ENCODE measurements at places on chromosomes 5 and 9.

- no peak for DNase-seq
Measured at GRCh38 chr5:95327211-95327610, 42.3 kb upstream of the MCTP1 start.

DNA sequence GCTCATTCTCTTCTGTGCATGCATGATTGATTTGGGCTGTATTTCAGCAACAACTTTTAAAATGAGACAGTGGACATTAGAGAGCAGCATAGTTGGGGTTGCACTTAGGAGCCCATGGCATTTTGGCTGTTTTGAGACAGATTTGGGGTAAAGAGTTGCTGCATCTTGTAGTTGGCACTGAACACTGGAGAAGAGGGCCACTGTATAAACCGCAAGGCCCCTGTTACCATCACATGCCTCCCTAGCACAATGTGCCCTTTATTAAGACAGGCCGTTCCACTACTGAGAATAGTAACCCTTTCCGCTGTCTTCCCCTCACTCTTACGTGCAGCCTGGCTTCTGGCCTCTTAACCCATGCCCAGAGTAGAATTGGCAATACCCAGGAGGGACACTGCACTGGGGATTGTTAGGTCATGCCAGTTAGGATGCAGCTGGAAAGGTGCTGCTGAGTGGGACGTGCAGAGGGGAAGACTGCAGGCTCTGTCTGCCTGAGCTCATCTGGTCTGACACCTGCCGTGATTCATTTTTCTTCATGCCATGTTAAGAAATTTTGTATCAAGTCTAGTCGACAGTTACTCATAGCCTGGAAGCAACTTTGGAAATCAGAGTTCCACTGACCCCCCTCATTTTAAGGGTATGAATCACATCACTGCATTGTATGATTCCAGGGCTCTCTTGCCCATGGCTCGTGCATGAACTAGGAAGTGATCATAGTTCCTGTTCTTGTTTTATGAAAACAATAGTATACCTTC is 146.9 kb upstream of the DMRT1 start:
- peak; percentile 91 for DNase-seq

GRCh38 chr5:126488443-126489065 is 65.3 kb downstream of the GRAMD2B start:
- DNase-seq: no peak

DNA sequence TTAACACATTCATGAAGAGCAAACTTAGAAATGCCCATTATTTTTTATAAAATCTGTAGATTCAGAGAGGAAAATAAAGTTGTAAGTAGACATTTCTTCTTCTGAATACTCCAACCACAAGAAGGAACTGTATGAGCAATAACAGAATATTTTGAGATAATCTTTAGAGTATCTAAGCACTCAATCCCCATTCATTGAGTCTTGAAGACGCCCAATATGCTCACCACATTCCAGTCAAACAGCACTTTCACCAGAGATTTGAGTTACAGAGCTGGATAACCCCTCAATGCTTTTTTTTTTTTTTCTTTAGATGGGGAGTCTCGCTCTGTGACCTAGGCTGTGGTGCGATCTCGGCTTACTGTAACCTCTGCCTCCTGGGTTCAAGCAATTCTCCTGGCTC is 14.7 kb upstream of the RIC1 start:
- DNase-seq: no peak

DNA sequence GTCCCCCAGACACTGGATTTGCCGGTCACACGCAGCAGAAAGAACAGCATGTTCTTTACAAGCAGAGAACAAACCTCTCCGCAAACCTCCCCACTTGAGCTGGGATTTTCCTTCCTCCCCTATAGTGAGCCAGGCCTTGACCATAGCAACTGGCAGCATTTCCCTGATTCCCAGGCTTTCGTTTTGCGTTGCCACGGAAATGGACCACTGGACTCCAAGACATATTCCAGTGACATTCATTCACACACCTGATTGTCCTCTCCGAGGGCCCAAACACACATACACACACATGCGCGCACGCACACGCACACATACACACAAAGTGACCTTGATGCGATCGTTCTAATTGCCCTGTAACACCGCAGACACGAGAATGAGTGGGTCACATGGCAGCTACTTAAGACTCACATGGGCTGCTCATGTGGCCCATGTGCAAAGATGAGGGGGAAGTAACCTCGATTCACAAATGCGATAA is 80.9 kb upstream of the CPEB4 start:
- no peak for DNase-seq

DNA sequence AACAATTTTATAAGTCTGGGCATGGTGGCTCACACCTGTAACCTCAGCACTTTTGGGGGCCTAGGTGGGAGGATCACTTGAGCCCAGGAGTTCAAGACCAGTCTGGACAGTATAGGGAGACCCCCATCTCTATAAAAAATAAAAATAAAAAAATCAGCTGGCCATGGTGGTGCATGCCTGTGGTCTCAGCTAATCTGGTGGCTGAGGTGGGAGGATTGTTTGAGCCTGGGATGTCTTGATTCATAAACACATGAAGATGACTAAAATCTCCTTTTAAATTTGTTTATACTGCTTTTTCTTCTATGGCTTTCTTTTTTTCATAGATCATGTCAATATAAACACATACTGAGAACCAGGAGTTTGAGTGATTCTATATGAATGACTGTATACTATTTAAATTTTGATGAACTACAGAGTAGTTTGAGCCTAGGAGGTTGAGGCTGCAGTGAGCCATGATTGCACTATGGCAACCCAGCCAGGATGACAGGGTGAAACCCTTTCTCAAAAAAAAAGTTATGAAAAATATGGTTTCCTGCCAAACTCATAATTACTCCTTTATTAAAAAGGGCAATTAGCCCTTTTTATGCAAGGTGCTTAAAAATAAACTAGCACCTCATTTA is 14.2 kb downstream of the RIC1 start:
- no peak for DNase-seq

DNA sequence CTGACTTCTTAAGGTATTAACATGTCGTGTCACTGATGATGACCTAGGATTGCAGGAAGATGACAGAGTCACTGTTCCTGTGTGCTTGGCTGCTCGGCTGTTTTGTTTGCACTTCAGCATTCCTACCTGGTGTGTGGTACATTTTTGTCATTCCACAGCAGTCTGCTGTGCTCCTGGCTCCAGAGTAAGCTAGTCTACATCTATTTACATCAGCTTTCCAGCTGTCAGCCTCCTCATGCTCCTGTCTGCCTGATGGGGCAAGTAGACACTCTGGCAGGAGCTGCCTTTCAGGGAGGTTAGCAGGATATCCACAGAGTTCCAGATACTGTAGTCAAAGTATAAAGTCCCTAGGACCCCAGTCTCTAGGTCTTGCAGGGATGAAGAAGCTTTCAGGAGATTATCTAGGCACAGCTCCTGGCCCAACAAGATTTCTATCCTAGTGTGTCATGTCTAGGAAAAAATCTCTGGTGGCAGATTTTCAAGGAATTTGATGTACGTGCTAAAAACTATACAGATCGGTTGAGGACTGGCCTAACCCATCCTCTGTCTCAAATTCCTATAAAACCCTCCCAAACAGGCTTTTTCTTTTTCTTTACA is 28.4 kb downstream of the RUSC2 start:
- peak; percentile 73 for DNase-seq

- no peak for DNase-seq
Measured at GRCh38 chr5:123549256-123549904, 37.4 kb downstream of the CSNK1G3 start.

DNA sequence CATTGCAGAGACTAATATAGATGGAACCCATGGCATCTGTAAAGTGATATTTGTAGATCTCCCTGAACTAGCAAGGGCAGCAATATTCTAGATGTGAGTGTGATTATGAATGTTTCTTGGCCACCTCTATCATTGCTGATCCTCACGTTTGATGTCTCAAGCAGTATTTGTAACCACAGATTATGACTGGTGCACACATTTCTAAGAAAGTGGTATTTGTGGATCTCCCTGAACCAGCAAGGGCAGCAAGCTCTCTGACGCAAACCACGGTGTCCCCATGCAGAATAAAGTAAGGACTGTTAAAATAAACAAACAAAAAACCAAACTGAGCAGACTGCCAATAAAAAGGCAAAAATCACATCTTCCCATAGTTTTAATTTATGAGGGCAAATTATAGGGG is 301.3 kb downstream of the CSNK1G3 start:
- DNase-seq: no peak

DNA sequence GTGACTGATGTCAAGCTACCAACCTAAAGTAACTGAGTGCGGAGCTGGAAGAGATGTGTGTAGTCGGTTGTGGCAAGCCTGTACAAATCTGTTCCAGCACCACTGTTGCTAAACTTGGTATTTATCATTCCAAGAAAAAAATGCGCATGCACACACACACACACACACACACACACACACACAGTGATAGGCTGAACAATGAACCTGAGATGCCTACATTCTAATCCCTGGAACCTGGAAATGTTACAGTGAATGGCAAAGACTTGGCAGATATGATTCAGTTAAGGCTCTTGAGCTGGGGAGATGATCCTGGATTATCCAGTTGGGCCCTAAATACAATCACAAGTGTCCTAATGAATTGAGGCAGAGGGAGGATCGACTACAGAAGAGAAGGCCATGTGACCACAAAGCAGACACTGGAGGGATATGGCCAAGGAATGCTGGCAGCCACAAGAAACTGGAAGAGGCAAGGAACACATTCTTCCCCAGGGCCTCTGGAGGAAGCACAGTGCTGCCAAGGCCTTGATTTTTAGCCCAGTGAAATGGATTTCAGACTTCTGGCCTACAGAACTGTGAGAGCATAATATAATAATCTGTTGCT is 49.7 kb upstream of the LHFPL2 start:
- no peak for DNase-seq

DNA sequence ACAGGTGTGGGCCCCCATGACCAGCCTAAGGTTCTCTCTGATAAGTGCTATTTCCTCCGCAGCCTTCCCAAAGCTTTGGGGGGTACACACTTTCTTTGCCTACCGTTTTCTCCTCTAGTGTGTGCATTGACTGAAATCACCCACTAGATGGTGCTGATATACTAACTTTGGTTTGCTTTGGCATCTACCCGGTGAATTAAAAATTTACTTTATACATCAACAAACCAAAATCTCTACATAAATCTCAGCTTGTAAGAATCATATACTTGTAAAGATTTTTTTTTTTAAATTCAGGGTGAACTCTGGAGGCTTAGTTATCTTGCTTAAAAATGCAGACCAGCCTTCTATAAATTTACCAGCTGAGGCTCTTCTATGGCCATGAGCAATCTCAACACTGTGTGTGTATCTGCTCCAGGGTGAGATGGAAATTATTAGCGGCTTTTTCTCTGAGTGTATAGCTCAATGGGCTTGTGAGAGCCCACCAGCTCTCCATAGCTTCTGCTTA is 475.7 kb upstream of the TNC start:
- peak; percentile 34 for DNase-seq

DNA sequence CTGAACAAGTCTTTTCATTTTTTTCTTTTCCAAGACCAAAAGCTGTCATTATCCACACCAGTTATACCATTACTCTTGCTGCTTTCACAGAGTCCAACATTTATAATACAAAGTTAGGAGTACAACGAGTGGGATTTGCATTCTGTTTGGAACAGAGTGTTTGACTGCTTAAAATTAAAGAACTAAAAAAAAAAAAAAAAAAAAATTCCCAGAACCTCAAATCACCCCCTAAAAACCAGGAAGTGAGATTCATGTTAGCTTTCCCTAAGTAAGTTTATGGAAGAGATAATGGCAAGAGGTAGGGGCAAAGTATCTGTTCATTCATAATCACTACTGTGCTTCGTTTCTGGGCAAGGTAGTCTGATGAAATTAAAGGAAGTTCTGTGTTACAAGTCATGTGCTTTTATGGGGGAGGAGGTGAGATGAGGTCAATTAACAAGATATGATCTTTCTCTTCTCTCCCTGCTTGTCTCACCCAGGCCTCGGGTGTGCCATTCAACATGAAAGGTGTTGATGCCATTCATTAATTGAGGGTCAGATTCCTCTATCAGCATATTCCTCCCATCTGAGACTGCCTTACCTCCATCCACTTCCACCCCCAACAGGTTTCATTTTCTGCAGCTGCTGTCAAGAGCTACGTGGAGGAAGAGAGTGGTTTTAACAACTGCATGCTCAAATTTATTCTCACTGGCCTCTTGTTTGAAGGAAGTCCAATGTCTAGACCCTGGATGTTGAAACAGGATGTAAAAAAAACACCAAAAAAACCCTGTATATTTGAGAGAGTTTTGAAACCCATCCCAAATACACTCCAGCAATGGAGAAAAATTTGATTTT is 58.1 kb downstream of the MARCHF3 start:
- no peak for DNase-seq

DNA sequence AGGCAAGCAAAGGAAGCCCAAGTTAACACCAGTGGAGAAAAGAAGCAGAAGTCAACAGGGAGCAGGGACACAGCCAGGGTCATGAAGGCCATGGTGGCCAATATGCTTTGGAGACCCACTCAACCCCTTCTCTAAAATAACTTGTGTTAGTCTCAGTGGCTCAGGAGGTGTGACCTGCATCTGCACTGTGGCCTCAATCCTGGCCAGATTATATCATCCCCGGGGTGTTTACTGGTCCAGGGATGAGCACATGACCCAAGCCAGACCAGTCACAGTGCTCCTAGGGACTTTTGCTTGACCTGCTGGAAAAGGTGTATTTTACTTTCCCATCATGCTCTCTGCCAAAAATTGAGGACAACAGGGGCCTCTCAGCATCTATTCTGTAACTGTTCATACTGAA is 105.2 kb downstream of the DPYSL3 start:
- DNase-seq: no peak

DNA sequence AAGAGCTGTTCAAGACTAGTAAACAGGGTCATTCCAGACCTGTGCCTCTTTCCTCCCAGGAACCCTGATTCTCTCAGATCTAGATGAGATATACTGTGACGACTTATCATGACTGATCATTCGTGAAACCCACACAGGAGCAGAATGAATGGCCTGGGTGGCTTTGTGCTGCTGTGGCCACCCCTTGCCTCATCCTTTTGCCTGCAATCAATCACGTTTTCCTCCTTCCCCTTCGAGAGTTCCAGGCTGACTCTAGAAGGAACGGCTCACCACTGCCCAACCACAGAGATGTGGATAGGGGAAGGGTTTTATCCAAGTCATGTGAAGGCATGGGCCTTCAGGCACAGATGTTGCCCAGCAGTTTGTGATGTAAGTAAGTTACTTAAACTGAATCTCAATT is 5.8 kb downstream of the ANXA6 start:
- DNase-seq: no peak

DNA sequence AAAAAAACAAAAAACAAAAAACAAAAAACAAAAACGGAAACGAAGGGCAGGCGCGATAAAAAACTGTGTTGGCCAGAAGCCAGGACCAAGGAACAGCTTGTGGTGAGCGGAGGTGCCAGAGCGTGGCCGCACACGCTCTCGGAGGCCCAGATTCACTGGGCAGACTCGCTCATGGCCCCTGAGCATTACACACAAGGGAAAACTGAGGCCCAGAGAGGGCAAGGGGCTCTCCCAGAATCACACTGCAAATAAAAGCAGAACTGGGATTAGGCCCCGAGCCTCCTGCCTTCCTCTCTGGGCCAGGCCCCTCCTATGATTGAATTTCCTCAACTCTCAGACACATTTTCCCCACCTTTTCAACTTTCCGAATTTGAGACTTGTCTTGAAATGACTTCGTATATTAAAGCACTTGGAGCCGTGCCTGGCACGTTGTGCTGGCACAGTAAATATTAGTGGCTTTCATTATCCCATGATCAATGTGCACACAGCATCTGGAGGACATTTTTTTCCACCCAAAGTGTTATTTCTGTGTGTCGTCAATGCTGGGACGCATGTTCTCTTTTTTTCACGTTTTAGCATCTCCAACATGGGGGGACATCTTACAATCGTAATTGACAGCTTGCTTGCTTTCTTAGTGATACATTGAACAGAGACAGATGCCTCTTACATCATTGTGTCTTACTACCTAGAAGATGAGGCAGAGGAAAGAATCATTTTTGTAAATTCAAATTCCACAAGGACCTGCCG is 7.4 kb downstream of the FIBCD1 start:
- DNase-seq: no peak

- DNase-seq: no peak
Measured at GRCh38 chr5:15286650-15287049, 213.3 kb upstream of the FBXL7 start.
